ENCODE measurements at places on chromosomes 2 and 18.

GRCh38 chr2:191696966-191697365 lies 19.0 kb downstream of the NABP1 start:
- DNase-seq, result no peak

DNA sequence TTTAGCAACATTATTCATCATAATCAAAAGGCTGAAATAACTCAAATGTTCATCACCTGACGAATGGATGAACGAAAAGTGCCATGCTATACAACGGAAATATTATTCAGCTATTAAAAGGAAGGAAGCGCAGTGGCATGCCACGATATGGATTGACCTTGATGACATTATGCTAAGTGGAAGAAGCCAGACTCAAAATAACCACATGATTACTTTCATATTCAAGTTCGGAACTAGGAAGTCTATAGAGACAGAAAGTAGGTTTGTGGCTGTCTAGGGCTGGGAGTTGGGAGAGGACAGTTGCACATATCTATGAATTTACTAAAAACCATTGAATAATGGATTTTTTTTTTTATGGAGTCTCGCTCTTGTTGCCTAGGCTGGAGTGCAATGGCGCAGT lies 13.4 kb upstream of the PDIA6 start:
- DNase-seq, result no peak

DNA sequence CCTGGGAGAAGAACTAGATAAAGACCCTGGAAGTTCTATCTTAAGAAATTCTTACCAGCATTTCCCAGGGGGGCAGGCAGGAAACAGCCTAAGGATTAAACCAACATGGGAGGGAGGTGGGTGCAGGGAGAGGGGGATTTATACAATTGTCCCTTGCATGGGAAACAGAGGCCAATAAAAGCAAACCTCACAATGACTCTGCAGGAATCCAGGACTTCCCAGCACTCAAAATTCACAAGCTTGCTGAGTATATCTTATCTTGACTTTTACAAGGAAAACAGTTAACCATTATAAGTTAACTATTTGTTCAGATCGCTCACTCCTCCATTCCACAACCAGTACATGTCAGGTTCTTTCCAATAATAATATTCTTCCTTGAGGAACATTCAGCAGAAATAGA lies 241.3 kb downstream of the MREG start:
- DNase-seq, result no peak

GRCh38 chr2:101720732-101721131 lies 23.2 kb downstream of the MAP4K4 start:
- no peak for DNase-seq

DNA sequence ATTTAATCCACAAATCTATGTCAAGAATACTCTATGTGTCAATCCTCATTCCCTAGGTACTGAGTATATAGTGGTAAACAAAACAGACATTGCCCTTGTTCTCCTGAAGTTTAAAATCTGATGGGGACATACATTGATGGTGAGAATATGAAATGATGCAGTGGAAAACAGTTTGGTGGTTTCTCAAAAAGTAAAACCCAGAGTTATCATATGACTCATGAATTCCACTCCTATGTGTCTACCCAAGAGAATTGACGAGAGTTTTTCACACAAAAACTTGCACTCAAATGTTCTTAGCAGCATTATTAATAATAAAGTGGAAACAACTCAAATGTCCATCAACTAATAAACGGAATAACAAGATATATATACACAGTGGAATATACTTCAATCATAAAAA lies 586.7 kb downstream of the CCDC85A start:
- no peak for DNase-seq

GRCh38 chr18:8069708-8070107 lies 502.6 kb downstream of the PTPRM start:
- DNase-seq, result no peak

- no peak for DNase-seq
Measured at GRCh38 chr2:46704593-46704992, 211.0 kb downstream of the MCFD2 start.

Measured in SIG-M5 (cell line).